Fibroblast of pulmonary artery (primary cell): ENCODE measurements at places on chromosomes 6 and 20.
A peak's percentile ranks its signal among the peaks of the same experiment; 100 is the strongest.

GRCh38 chr20:12575352-12576095 lies 433.2 kb upstream of the SPTLC3 start:
- no peak for DNase-seq

GRCh38 chr6:80696268-80696667 lies 589.8 kb downstream of the BCKDHB start:
- no peak for DNase-seq

- DNase-seq: peak; percentile 48
Measured at GRCh38 chr20:36461600-36462439, 79.5 kb upstream of the MYL9 start.

- DNase-seq: no peak
Measured at GRCh38 chr20:17727351-17727750, 27.6 kb downstream of the BANF2 start.

- no peak for DNase-seq
Measured at GRCh38 chr6:168367285-168367751, 47.7 kb upstream of the DACT2 start.

GRCh38 chr6:38152620-38153019 lies 333.1 kb downstream of the ZFAND3 start:
- DNase-seq: no peak

DNA sequence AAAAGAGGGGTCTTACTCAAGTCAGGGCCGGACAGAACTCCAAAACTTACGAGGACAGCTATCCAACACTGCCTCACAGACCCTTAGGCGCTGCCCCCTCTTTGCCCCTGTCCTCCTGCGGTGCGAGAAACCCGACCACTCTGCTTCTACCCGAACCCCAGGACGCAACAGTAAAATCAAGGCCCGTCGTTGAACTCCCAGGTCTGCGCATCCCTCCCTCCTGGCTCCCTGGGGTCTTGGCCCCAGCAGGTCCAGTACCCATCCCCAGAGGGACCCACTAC lies 6.4 kb downstream of the OLIG3 start:
- DNase-seq: no peak

- DNase-seq: no peak
Measured at GRCh38 chr6:123519189-123519505, 117.6 kb downstream of the TRDN start.

DNA sequence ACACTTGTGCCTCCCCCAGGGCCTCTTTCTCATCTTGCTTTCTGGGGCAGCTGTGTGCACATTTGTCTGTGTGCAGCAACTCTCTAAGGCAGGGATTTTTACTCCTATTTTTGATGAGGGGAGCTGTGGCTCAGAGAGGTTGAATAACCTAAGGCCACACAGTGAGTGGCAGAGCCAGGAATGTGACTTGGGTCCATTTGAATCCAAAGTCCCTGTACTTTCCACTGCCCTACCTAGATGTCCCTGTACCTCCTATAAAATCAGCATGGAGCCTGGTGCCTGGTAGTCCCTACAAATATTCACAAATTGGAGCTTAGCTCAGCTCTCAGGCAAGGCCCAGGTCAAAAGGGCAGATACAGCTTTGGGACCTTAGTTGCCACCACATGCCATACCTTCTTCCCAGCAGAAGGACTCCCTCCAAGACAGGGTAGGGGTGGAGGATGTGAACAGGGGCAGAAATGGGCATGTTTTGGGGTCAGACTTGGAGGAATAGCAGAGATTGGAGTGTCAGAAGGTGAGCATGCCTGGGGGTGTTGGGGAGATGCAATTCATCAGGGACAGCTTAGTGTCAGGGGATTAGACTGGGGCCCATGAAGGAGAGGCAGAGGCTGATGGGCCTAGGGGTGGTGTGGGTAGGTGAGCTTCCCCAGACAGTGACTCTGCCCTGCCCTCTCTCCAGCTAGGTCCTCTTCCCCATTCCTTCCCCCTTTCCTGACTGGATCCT lies 4.1 kb upstream of the VEGFA start:
- no peak for DNase-seq

GRCh38 chr6:125906158-125906998 lies 50.2 kb upstream of the HINT3 start:
- peak; percentile 61 for DNase-seq

GRCh38 chr20:45268531-45268930 lies 14.2 kb upstream of the SLPI start:
- DNase-seq: no peak

DNA sequence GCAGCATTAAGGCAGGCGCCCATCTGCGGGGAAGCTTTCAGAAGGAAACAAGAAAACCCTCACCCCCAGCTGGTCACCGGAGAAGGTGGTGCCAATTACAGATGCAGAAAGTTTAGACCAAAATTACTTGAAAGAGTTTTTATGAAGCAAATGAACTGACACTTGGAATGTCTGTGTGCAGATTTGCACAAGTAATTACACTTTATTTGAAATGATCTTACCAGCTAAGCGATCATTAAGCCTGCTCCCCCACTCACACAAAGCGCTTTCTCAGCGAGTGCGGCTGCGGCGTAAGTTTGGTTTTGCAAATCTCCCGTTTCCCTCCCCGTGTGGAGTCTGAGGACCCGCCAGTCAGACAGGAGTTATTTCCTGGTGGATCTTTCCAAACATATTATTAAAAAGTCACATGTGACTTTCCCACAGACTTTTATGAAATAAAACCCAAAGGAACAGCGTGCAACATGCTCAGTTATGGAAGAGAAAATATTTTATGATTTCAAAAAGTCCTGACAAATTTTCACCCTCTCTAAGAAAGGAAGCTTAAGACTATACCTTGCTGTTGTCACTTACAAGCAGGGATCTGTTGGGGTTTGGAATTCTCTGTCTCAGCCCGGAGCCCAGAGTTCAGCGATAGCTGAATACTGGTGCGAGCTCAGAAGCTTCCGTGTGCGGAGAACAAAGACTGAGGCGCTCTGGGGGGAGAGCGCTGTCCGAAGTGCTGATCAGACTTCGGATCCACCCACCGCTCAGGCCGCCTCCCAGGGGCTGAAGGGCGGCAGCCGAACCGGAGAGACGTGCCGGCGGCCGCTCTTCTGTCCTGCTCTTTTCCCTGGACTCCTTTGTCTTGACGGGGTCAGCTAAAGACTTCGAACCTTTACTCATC lies 2.7 kb upstream of the MYT1 start:
- peak; percentile 62 for DNase-seq

DNA sequence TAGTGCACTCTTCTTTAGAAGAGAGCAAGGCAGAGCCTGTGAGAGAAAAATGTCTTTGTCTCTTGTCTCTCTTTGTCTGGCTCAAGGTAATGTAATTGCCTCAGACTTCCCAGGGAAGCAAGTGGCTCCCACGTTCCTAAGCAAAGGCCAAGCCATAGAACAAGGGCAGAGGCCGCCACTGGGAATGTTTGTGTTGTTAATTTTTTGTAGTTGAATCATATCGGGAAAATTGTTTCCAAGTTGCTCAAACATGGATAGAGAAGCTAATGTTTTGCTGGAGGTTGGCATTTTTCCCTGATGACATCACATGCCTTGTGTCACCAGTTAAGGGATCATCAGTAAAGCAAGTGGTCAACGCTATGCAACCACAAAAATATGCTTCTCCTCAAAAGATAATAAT lies 211.5 kb upstream of the FOXA2 start:
- peak; percentile 100 for DNase-seq

DNA sequence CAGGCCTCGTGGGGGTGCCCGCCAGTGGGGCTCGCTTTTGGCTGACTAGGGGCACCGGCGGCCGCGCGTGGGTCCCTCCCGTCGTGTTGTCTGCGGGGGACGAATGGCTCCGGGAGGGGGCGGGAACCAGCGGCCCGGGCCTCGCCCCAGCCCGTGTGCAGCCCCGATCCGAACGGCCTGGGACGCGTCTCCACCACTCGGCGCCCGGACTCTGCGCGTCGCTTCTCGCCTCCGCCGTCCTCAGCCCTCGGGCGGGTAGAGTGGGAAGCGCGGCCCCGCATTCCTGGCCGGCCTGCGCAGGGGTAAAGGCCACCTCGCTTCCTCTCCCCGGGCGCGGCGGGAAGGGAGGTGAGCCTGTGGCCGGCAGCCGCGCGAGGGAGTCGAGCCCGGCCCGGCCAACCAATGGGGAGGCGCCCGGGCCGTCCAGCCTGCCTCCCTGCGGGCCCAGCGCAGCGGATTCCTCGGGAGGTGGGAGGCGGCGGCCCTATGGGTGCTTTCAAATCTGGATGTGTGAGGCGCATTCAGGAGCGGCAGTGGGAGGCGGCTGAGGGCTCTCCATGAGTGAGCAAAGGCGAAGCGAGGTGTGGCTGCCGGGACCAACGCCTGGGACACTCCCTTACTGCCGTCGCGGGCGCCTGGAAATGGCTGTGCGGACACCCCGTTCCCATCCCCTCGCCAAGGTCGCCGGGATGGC lies 1.1 kb upstream of the ZBTB46 start:
- no peak for DNase-seq

- DNase-seq: no peak
Measured at GRCh38 chr6:82741325-82741995, 324.2 kb downstream of the UBE3D start.

GRCh38 chr6:114888241-114888640 lies 545.4 kb upstream of the HS3ST5 start:
- no peak for DNase-seq

GRCh38 chr6:163839296-163839695 lies 424.8 kb downstream of the QKI start:
- no peak for DNase-seq

DNA sequence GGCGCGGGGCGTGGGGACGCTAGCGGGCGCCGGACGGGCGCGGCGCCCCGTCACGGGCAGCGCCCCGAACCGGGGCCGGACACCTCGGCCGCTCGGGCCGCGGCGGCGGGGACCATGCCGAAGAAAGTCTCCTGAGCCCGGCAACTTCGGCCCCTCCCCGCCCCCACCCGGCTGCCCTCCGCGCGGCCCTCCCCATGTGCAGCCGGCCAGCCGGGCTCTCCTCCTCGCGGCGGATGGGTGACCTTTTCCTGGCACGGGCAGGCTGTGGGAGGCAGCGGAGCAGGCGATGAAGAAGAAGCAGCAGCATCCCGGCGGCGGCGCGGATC lies 278 bp downstream of the UST start:
- peak; percentile 52 for DNase-seq

DNA sequence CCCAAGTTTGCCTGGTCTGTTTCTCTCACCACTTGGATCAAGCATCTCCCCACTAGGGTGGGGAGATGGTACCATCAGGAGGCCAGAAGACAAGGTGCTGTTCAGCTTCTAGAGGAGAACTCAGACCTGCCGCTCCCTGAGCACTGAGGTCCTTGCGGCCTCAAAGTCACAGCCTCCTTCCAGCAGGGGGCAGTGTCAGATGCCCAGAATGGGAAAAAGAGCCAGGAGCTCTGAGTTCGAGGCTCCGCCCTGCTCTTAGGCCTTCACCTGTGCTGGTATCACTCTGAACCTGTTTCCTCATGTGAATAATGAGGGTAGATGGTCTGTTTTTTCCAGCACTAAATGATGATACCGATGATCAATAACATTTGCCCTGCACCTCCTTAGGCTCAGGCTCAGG lies 68.7 kb downstream of the TOX2 start:
- DNase-seq: no peak
